T-cell (primary cell): ENCODE measurements at places on chromosomes 2 and 18.

- no peak for DNase-seq
Observed at GRCh38 chr2:150232321-150232720, 255.1 kb downstream of the RND3 start.

GRCh38 chr2:207504513-207505170 is 25.1 kb upstream of the CREB1 start:
- no peak for DNase-seq

- DNase-seq: no peak
Observed at GRCh38 chr2:77487074-77487803, 34.9 kb downstream of the LRRTM4 start.

DNA sequence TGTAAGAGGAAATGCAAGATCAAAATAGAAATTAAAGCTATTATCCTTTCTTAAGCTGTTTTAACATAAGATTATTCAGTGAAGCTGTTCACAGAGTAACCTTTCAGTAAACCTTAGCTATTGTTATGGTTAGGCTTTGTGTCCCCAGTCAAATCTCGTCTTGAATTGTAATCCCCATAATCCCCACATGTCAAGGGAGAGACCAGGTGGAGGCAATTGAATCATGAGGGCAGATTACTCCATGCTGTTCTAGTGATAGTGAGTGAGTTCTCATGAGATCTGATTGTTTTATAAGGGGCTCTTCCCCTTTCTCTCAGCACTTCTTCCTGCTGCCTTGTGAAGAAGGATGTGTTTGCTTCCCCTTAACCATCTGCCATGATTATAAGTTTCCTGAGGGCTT is 424.4 kb downstream of the DSEL start:
- DNase-seq: no peak

GRCh38 chr18:29163596-29163995 is 986.7 kb upstream of the CDH2 start:
- no peak for DNase-seq

DNA sequence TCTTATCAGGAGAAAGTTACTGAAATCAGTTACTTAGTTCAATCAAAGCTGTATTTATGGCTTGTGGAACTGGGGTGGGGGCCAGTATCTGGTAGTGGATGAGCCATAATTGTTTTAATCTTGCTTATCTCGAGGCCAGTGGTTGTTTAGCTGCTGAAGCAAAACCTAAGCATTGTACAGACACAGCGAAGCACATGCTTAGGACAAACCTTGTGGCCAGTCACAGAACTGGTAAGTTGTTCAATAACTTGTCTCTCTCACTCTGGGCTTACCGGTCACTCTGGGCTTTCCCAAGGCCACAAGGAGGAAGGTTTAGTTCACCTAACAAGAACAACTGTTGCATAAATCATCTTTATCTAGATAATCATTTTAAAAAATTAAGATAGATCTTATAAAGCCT is 296.6 kb upstream of the NETO1 start:
- DNase-seq: no peak
